Esophagus mucosa (tissue), 1 donor: ENCODE measurements at places on chromosomes 5 and 9. TPM values are rescaled to one million over a fixed set of nuclear protein-coding genes. Genes with fewer than 3 reads are reported as not detected.

- ATAC-seq: no peak
These were observed 8.1 kb downstream of the BRD9 start for GRCh38 chr5:884345-885126.

DNA sequence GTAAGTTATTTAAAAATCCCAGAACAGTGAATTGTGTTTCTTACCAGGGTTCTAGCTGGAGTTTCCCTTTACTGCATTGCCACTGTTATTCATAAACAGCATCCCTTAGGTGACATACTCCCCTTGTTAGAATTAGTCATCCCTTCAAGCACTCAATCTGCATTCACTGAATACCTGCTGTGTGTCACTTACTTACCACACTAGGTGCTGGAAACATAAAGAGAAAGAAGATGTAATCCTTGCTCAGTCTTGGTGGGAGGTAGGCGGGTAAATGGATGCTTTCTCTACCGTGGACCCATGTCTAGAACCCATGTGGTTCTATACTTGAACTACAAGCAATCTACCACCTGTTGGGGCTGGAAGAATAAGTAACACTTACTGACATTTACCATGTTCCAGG lies 371.6 kb downstream of the KDM4C start:
- ATAC-seq: no peak

- ATAC-seq: no peak
These were observed 690.4 kb downstream of the SLCO4C1 start for GRCh38 chr5:101605700-101606099.

- peak; percentile 74 for ATAC-seq
These were observed 26.2 kb upstream of the HSPA9 start for GRCh38 chr5:138601444-138601843.

- ATAC-seq: no peak
These were observed 69.0 kb upstream of the GGTA1 start for GRCh38 chr9:121568343-121569265.

GRCh38 chr5:5089895-5090649 lies 50.1 kb upstream of the ADAMTS16 start:
- ATAC-seq: no peak

GRCh38 chr9:17387565-17387964 lies 191.3 kb upstream of the SH3GL2 start:
- no peak for ATAC-seq

DNA sequence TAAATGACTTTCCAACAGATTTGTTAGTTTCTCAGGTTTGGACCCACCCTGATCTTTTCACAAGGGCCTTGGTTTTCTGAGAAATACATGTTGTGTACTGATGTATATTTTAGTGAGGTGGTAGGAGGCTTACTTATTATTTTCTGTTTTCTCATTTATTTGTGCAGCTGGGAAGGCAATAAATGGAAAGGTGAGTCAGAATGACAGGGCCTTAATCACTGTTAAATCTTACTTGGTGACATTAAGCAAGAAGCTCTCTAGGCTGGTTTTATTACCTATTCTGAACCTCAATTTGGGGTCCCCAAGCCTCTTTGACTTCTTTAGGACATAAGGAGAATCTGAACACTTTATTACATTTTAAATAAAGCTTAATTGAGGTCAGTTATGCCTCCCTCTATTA lies 214.0 kb upstream of the DAB2 start:
- ATAC-seq: no peak

GRCh38 chr5:9251379-9251980 lies 294.4 kb downstream of the SEMA5A start:
- no peak for ATAC-seq

- no peak for ATAC-seq
These were observed 214.6 kb upstream of the CCNH start for GRCh38 chr5:87627363-87627762.

The IFNB1 gene
- not detected for total RNA-seq

The PTGES gene
- 9.1 TPM for total RNA-seq
